Activated naive CD4-positive, alpha-beta T cell (primary cell): ENCODE measurements at places on chromosomes 1 and 21.
A peak's percentile ranks its signal among the peaks of the same experiment; 100 is the strongest.

DNA sequence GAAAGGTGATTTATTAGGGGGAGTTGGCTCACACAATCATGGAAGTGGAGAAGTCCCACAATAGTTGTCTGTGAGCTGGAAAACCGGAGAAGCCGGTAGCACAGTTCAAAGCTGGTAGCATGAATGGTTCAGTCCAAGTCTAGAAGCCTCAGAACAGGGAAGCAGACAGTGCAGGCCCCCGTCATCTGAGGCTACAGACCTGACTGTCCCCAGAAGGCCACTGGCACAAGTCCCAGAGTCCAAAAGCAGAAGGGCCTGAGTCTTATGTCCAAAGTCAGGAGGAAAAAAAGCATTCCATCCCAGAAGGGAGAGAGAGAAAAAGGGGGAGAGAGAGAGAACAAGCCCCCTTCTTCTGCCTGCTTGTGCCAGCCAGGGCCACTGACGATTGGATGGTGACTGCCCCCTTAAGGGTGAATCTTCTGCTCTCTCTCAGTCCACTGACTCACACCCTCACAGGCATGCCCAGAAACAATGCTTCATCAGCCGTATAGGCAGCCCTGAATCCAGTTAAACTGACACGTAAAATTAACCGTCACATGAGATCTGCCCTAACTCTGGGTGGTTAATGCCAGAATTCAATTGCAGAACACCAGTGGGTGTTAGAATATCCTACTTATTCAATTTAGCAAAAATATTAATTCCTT, 49.3 kb upstream of the POU2F1 start:
- DNase-seq, result no peak

DNA sequence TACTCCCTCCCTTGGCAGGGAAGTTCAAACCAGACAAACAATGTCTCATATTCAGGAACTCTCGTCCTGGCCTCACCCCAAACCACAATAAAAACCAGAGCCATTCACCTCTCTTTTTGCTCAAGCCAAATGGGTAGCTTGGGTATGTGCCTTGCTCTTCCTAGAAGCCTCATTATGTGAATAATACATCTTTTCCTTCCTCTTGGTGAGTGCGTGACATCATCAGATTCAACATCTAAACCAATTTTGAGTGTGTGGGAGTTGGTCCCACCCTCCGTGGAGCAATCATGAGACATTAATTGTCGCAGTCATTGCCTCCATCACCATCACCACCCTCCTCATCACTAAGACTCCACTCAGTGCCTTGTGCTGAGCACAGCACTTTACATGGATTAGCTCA, 482.9 kb downstream of the PTPRU start:
- no peak for DNase-seq

DNA sequence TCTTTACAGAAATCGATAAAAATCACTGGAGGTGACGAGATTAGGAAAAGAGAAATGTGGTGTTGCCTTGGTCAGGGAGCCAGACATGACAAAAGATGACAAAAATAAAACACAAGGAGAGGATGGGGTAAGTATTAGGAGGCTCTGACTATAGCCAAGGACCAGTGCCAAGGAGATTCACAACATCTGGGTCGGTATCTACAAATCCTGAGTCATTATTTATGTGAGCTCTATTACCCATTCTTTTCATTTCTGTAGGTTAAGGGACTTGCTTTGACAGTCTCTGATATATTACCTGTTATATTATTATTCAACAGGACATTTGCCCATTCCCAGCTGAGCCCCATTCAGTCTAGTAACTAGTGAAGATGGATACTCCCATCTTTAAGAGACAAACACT, 120.8 kb downstream of the TYW3 start:
- no peak for DNase-seq

DNA sequence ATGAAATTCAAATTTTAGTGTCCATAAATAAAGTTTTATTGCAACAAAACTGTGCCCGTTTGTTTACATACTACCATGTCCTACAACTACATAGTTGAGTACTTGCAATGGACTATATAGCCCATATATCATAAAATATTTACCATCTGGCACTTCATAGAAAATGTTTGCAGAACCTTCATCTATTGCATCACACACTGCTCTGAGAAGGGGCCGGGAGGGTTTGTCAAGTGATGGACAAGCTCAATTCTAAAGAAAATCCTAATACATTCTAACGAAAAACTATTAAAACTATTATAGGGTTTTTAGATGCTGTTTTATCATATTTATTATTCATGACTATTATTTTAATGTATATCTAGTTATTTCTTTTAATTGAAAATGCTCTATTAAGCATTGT, 35.9 kb downstream of the RGSL1 start:
- no peak for DNase-seq

DNA sequence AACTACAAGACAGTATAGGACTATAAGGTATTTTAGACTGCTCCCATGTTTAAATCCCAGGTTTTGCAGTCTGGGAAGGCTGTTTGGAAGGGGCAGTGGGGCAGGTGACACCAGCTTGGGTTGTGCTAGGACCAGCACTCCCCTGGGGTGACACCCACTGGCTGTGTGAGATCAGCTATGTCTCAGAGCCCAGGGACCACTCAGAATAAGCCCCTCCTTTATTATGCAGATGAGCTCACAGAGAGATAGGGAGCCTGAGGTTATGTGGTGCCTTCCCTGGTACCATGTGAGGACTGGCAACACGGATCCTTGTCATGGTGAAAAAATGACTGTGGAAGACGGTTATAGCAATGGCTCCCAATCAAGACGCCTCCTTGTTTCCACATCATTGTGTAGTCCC, 71.0 kb downstream of the NENF start:
- DNase-seq, result no peak

DNA sequence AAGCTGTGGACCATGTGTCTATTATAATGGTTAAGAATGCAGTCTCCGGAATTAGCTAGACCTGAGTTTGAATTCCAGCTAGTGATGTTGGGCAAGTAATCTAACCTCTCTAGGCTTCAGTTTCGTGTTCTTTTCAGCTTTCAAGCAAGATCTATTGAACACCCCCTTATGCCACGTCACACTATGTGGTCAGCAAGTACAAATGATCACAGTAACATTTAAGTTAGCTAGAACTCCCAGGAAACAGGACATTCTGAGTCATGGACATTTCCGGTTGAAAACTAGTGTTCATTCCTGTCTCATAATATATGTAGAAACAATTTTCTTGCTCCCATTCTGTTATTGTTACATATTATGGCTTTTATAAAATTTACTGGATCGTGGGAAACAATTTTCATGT, 34.0 kb upstream of the NHLH2 start:
- DNase-seq, result no peak

DNA sequence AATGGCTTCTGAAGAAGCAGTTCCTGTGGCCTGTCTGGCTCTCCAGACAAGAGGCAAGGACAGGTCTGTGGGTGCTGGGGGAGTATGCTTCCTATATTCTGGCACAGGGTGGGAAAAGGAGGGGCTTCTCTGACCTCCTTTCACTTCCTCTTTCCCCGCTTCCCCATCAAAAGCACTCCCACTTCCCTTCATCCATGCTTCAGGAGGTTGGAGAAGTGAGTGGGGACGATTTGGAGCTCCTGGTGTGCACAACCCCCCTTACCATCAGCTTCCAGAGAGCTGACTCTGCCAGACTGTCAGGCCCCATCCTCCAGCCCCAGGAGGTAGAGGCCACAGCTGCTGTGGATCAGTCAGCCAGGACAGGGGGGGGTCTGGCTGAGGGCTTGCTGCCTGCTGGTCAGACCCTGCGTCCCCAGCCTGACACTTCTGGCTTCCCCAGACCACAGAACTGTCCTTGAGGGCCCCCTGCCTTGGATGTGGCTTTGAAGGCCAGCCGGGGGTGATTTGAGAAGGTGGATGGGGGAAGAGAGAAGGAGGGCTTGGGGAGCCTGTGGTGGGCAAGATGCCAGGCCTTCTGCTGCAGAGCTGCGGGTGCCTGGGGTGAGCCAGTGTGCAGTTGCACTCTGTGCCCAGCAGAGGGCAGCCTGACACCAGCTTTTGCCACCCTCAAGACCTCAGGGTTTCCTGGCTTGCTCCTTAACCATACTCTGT, 21.5 kb upstream of the TMEM222 start:
- peak; percentile 70 for DNase-seq

DNA sequence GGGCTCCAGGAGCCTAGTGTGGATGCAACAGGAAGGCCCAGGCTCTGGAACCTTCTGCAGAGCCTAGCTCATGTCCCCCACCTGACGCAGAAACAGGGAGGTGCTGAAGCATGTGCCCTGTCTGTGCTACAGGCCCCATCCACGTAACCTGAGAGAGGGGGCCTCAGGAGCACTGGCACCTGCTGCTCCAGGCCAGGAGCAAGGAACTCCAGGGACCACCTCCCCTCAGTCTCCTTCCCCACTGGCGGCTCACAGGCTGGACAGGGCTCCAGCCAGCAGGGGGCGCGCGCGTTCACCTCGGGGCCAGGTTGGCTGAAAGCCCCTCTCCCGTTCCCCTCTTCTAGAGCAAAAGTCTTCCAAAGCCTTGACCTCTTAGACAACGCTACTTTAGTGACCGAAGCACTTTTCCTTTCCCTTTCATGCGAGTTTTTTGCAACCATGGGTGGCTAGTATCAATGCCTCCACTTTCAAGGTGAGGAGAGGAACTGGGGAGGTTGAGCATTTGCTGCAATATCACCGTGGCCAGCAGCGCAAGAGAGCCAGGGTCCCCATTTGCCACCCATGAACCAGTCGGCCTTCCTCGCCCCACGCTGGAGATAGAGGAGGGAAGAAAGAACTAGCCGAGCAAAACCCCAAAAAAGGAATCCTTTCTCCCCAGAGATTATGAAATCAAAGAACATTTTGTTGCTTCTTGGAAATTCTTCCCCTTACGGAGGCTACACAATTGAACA, 52.4 kb upstream of the GPR157 start:
- peak; percentile 67 for DNase-seq

DNA sequence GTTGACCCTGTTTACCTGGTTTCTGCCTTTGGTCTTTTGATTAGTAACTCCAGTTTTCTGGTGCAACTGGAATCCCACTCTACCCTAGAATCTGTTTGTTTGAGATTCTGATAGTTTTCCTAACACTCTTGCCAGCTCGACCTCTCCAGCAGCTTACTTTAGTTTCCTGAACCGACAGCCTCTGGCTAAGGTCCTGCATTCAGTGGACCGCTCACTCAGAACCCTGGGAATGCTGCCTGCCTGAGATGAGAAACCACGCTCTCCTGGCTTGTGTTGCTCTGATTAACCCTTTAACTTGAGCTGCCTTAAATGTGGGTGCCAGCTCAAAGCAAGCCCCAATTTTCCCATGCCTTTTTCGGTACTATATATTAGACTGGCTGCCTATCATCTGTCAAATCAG, 45.3 kb upstream of the SIPA1L2 start:
- DNase-seq, result no peak
